Ovary (tissue), 10 donors: ENCODE measurements at places on chromosomes 1 and 21.
A peak's percentile ranks its signal among the peaks of the same experiment; 100 is the strongest.

DNA sequence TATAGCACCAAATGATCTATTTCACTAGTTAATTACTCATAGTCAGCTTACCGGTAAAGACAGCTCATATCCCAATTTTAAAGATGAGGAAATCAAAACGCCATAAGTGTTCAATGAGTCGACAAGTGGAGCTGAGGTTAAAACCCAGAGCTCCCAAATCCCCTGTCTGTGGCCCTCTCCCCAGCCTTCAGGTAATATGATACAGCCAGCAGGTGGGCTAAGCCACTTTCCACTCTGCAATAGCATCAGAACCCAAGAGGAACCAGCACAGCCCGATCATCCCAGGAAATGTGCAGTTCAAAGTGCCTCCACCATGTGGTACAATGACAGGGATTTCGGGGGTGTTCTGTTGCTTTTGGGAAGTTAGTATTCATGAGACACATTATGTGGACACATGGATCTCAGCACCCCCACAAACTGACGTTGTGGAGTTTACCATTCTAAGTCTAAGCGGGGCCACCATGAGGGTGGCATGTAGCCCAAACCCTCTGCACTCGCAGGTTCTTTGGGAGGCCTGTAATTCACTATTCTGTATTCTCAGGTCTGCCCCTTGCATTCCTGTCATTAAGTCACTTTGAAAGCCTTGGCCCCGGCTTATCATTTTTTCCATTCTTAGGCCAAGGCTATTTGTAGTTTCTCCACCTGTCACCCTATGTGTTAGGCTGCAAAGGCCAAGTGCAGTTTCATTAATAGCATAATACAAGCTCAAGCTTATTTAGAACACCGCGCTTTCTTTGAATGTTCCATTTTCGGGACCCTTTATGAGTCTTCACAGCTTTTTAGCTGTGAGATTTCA lies 26.3 kb upstream of the ACTN2 start:
- H3K27ac ChIP-seq: no peak overlapping the region
- H3K36me3 ChIP-seq: no peaks in the 10 kb centered on the region
- H3K4me1 ChIP-seq: no peaks in the 10 kb centered on the region
- DNase-seq: no peak
- no peak overlapping the region for H3K4me3 ChIP-seq

DNA sequence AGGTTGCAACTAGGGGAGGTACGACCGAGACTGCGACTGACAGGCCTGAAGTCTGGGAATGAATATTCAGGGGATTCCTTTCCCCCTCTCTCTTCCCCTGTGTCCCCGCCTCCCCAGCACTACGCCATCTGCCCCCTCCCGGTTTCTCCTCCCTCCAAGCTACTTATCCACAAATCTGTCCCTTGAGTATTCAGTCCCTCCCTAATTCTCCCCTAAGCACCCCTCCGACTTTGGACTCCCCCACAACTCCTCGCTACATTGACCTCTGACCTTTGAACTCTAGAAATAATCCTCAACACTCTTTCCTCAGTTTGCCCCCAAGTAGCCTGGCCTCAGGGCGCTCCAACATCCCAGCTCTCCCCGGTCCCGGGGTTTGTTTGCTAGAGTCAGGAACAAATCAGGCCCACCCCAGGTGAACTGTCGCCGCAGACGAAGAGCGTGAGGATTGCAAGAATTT lies 393 bp downstream of the LYSMD1 start:
- DNase-seq: peak; percentile 72
- peaks cover 7% of the 10 kb centered on the region for H3K4me1 ChIP-seq
- H3K27me3 ChIP-seq: no peaks in the 10 kb centered on the region
- H3K4me3 ChIP-seq: peak overlapping the region; percentile 64
- peak overlapping the region; percentile 87 for H3K27ac ChIP-seq
- H3K36me3 ChIP-seq: no peaks in the 10 kb centered on the region

- no peak for DNase-seq
- no peak overlapping the region for H3K4me3 ChIP-seq
These were observed 93.0 kb downstream of the SIM2 start for GRCh38 chr21:36791695-36792470.

- H3K4me1 ChIP-seq: no peaks in the 10 kb centered on the region
- DNase-seq: no peak
- H3K27me3 ChIP-seq: no peaks in the 10 kb centered on the region
- no peak overlapping the region for H3K27ac ChIP-seq
These were observed 70.9 kb downstream of the TM2D1 start for GRCh38 chr1:61654067-61654466.

GRCh38 chr1:76950306-76950705 lies 83.0 kb downstream of the ST6GALNAC5 start:
- DNase-seq: no peak
- no peak overlapping the region for H3K4me3 ChIP-seq
- H3K27ac ChIP-seq: no peak overlapping the region
- H3K36me3 ChIP-seq: no peaks in the 10 kb centered on the region
